ENCODE measurements at places on chromosomes 12 and 14.

GRCh38 chr12:32248441-32249140 lies 141.9 kb downstream of the BICD1 start:
- no peak for DNase-seq

DNA sequence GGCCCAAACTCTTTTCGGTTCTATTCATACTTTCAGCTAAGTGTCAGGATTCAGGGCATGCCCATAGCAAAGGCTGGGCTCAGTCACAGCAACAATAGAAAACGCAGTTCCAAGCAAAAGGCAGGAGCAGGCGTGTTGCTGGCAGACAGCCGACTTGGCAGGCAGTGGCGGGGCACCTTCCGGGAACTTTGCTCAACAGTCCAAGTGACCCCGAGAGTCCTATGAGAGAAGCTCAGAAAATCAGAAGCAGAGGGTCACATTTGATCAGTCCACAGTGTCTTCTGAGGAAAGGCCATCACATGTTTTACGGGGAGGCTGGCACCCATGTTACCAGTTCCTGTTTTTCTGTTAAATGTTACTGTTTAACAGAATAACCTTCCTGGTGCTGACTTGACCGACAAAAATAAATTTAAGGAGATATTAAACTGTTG lies 115.0 kb downstream of the DACT1 start:
- peak; percentile 52 for DNase-seq

DNA sequence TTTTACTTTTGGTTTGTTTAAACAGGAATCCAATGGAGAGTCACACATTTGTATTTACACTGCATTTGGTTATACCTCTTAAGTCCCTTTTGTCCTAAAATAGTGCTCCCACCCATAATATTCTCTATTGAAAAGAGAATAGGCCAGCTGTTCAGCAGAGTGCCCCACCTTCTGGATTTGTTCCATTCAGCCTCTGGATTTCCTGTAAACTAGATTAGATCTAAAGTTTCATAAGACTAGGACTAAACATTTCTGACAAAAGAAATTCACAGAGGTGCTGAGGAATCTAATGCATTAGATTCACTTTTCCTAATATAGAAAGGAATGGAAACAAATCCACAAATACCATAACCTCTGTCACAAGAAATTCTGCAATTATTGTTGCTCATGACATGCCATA lies 38.1 kb downstream of the GCH1 start:
- no peak for DNase-seq

GRCh38 chr14:23577710-23578392 lies 739 bp downstream of the JPH4 start:
- DNase-seq = no peak

- DNase-seq = no peak
Measured at GRCh38 chr12:18486036-18486435, 224.7 kb downstream of the PIK3C2G start.

DNA sequence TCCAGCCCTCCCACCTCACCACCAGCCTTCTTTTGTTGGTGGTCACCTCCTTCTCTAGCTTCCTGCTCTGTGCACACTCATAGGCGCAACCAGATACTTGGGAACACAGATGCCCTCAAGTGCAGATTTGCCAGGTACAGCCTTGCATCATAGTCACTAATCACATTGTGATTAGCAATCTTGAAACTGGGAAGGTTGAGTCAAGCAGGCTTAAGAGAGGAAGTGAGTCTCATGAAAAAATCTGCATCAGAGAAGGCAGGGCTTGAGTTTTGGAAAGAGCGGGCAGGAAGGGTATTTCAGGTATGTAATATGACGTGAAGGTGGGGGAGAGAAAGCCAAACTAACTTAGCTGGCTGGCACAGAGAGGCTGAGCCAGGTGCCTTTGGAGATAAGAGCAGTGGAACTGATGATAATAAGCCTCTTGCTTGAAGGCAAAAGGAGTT lies 2.7 kb upstream of the RABGGTA start:
- DNase-seq = no peak

- no peak for DNase-seq
Measured at GRCh38 chr12:105705235-105705634, 374.7 kb downstream of the C12orf75 start.

- DNase-seq = no peak
Measured at GRCh38 chr12:52924764-52925716, 20.2 kb upstream of the KRT8 start.

- no peak for DNase-seq
Measured at GRCh38 chr12:57085999-57086492, 2.9 kb upstream of the NAB2 start.

DNA sequence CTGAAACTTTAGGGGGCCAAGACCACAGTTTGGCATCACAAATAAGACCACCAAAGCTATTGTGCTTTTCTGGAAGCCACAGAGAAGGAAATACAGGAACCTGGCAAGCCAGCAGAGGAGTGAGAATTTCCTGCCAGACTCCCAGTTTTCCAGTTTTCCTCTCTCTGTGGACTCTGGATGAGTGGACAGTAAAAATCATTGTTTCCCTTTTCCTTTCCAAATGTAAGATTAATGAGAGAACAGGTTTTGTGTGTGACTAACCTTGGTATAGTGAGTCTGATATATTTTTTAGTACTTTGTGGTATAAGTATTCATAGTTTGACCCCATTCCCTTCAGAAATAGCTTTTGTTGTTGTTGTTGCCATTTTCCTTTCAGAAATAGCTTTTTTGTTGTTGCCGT lies 2.6 kb upstream of the TAC3 start:
- DNase-seq = no peak

GRCh38 chr14:61720294-61720661 lies 25.0 kb downstream of the HIF1A start:
- no peak for DNase-seq

- no peak for DNase-seq
Measured at GRCh38 chr14:88208858-88209257, 114.2 kb downstream of the KCNK10 start.

GRCh38 chr12:3177778-3178425 lies 100.7 kb downstream of the TSPAN9 start:
- DNase-seq = no peak

- no peak for DNase-seq
Measured at GRCh38 chr12:46359667-46360280, 12.8 kb downstream of the SLC38A2 start.

- DNase-seq = peak; percentile 37
Measured at GRCh38 chr12:98951406-98951805, 306.3 kb downstream of the APAF1 start.

- DNase-seq = no peak
Measured at GRCh38 chr12:26238341-26239121, 43.2 kb downstream of the SSPN start.

DNA sequence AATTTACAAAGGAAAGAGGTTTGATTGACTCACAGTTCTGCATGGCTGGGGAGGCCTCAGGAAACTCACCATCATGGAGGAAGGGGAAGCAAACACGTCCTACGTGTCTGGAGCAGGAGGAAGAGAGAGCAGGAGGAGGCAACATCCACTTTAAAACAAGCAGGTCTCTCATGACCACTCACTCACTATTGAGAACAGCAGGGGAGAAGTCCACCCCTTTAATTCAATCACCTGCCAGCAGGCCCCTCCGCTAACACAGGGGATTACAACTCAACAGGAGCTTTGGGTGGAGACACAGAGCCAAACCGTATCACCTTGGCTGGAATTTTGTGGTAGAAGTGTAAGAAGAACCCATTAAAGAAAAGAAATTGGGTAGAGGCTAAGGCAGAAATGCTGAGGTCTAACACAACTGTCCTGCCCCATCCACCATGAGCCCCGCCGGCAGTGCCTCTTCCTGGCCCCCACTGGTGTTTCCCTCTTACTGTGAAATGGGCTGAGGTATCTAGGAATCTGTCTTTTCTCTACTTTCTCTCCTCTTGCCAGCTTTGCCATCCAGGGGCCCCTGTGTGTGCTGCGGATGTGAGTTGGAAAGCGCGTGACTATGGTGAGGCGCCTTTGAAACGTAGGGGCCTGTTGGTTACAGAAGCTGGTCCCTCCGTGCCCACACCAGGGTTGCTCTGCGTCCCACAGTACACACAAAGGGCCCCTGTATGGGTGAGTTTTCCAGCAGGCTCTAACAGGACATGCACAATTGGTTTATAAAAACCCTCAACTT lies 108.0 kb upstream of the TMEM132D start:
- DNase-seq = no peak

DNA sequence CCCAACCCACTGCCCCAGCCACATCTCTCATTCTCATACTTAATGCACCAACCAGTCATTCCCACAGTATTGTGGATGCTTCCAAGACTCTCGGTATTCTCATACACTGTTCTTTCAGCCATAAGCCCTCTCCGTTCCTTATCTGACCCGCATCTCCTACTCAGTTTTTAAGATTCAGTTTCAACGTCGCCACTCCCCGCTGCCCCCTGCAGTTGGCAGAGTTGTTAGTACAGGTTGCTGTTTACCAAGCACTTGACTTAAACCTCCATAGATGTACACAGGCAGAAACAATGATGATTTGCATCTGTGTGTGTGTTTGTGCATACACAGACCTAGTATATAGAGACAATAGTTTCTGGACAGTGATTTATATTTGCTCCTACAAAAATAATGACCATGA lies 40.2 kb downstream of the PAH start:
- DNase-seq = no peak

- DNase-seq = no peak
Measured at GRCh38 chr12:52200086-52200780, 8.4 kb upstream of the KRT80 start.

- DNase-seq = no peak
Measured at GRCh38 chr14:55838529-55839052, 258.6 kb downstream of the KTN1 start.

GRCh38 chr12:124504273-124505000 lies 63.0 kb downstream of the NCOR2 start:
- no peak for DNase-seq

- no peak for DNase-seq
Measured at GRCh38 chr12:33061844-33062243, 165.3 kb upstream of the PKP2 start.

DNA sequence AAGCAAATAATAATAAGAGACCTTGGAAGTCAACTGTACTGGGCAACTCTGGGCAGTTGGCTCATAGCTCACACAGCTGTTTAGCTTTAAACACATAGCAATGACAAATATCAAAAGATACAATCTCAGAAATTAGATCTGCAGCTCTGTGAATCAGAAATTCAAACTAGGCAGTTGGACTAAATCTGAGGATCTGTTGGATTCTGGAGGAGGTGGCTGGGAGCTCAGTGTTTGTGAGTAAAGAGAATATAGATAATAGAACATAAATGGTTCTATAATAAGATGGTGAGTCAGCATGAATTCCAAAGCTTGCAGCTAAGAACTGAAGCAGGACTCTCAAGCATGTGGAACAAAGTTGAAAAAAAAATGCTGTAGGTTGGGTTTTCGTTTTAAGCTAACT lies 1949.4 kb upstream of the SEL1L start:
- DNase-seq = no peak

GRCh38 chr12:47808050-47808449 lies 11.7 kb downstream of the HDAC7 start:
- no peak for DNase-seq

DNA sequence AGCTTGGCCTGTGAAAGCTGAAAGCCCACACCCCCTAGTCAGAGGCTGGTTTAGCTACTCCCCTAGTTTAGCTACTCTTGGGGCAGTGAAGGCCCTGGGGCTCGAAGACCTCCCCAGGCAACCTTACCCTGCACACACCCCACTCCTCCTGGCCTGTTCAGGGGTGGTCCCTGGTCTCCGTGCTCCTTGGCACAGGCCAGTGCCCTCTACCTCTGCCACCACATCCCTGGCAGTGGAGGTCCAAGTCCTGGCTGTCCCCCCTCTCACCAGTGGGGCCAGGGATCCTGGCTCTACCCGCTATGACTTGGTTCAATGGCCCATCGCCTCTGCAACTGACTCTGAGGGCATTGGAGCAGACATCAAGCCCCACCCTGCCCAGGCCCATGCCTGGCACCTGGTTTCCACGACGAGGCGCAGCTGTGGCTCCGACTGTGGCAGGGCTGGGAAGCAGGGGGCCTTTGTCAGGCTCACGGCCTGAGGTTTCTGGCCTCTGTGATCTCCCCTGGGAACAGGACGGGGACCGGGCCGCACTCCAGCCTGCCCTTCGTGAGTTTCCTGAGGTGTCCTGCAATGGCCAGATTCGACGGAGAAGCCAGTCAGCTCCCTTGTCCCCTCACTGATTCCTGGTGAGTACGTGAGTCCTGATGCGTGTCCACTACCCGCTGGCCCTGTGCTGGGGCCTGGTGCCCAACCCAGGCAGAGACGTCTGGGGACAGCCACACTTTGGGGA lies 5.7 kb downstream of the TMEM121 start:
- no peak for DNase-seq

GRCh38 chr12:13523536-13524307 lies 327.2 kb downstream of the EMP1 start:
- DNase-seq = no peak

- DNase-seq = no peak
Measured at GRCh38 chr14:72549854-72550253, 344.0 kb downstream of the DPF3 start.

GRCh38 chr12:6699989-6700645 lies 498 bp downstream of the PIANP start:
- DNase-seq = no peak

DNA sequence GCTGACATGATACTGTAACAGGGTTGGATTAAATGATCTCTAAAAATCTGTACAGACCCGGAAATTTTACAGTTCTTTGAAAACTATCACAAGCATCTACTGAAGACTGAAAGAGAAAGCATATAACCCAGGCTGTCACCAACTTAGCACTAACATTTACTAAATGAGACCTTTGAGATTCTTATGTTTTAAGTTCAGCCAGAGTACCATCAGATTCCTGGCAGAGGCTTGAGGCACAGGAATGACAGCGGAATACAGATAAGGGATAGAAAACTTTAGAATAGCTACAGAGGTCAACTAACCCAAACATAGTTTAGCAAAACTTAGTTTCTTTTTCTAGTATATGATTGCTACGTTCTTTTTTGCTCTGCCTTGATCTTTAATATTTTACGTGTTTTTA lies 91.6 kb upstream of the FERMT2 start:
- no peak for DNase-seq

DNA sequence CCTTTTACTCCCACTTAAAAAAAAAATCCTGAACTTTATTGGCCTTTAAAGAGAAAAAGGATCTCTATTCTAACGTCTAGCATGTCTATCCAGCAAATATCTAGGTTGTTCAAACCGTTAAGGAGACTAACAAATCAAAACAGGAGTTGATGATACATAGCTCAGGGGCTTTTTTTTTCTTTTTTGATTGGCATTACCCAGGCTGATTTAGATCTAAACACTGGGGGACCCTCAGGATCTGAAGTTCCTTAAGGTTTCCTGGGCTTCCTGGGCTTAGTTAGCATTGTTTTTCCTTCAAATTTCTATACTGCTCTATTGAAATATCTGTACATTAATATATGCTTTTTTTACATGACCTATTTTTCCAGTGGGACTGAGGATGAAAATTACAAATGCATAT lies 42.3 kb downstream of the EFCAB11 start:
- DNase-seq = no peak

- DNase-seq = peak; percentile 97
Measured at GRCh38 chr12:48157018-48157888, at the start of gene ASB8. Gene ASB8 (minus strand): TSS chr12:48157515. CDS start chr12:48153496, 4,019 bp downstream.

GRCh38 chr14:103597623-103598377 lies 31.2 kb upstream of the KLC1 start:
- DNase-seq = peak; percentile 75
